ENCODE measurements at places on chromosomes 7 and 10.

- no peak for DNase-seq
Observed at GRCh38 chr10:6114805-6115341, 26.0 kb downstream of the RBM17 start.

GRCh38 chr7:138753150-138753518 lies 44.7 kb upstream of the TMEM213 start:
- DNase-seq = no peak

- no peak for DNase-seq
Observed at GRCh38 chr7:27245798-27246691, 3.4 kb downstream of the EVX1 start.

GRCh38 chr7:71424166-71425035 lies 292.5 kb downstream of the GALNT17 start:
- no peak for DNase-seq

DNA sequence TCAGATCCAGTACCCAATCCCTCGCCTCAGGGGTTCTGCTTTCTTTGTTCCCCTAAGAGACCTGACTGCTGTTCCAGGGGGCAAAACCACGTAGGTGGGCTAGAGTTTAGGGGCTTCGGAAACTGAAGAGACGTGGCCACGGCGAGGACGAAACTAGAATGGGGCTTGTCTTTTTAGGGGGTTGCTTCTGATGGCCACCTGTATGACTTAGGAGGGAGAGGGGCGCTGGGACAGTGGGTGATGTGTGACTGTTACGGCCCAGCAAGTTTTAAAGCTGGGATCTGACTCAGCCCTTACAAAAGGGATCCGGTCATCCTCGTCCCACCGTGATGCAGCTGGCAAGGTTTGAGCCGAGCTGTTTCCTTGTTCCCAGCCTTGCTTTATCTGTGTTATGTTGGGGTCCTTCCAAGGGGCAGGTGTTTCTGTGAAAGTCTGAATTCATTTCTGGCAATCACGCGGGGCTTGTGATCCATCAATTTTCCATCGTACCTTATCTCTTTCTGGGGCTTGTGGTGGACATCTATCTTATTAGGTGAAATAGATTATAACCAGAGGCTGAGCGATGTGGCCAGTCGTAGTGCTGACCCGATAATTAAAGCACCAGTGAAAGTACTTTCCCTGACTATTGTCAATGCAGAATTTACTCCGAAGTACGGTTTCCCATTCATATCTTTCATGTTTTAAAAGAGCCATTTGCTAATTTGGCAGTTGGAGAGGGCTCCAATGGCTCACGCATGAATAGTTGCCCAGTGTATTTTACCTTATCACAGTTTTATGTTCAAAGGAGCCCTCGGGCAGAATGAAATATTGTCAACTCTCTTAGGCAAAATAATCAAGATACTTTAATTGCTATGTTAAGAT lies 830 bp downstream of the MET start:
- no peak for DNase-seq

GRCh38 chr7:11539853-11540252 lies 292.1 kb downstream of the THSD7A start:
- no peak for DNase-seq

DNA sequence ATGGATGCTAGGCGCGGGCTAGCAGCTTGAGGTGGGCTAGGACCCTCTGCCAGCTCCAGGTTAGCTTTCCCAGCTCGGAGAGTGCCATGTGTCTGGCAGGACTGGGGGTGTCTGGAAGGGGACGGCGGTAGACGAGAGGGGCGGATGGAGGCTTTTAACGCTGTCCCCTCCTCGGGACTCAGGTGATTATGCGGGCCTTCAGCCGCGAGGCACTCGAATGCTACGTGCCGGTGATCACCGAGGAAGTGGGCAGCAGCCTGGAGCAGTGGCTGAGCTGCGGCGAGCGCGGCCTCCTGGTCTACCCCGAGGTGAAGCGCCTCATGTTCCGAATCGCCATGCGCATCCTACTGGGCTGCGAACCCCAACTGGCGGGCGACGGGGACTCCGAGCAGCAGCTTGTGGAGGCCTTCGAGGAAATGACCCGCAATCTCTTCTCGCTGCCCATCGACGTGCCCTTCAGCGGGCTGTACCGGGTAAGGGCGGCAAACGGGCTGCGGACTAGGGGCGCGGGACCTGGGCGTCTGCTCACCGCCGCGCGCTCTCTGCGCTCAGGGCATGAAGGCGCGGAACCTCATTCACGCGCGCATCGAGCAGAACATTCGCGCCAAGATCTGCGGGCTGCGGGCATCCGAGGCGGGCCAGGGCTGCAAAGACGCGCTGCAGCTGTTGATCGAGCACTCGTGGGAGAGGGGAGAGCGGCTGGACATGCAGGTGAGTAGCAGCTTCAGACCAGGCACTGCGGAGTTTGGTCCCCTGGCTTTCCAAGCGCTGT lies 1.1 kb downstream of the CYP26A1 start:
- no peak for DNase-seq

- no peak for DNase-seq
Observed at GRCh38 chr10:122468926-122469781, 7.8 kb downstream of the HTRA1 start.

DNA sequence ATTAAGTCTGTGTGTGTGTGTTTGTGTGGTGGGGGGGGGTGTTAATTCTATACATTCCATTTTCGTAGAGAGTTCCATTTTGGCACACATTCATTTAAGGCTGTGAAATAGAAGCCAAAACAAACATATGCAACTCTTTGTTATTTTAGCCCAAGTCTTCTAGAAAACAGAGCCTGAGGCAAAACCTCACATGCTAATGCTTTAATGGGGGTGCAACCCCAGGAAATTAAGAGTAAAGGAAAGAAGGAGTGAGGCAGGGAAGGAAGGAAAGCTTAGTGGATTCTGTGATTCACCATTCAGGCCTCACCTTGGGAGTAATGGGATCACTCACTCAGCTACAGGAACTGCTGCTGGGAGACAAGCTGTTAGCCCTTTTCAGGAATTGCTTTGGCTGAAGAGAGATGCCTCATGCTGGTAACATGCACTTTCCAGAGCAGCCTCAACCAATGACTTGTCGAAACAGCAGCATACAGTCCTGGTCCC lies 73.0 kb upstream of the CTTNBP2 start:
- DNase-seq = no peak

- no peak for DNase-seq
Observed at GRCh38 chr7:96654630-96655188, 54.9 kb downstream of the SEM1 start.

- no peak for DNase-seq
Observed at GRCh38 chr7:19463581-19463980, 245.3 kb downstream of the POLR1F start.

DNA sequence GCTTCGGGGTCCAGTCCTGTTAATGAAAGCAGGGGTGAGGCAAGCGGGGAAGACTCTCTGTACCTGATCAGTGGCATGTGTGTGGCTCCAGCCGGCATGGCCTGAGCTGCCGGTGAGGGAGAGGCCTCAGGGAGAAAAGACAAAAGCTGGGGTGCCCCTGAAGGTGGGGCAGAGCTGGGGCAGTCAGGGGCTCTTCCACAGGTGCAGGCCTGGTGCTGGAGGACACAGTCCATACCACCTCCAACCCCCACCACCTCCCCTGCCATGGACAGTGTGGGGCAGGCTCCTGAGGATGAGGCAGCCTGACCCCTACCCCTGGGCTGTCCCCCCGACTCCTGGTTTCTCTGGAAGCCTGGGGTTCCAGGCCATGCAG lies 129.5 kb downstream of the LHPP start:
- DNase-seq = no peak

DNA sequence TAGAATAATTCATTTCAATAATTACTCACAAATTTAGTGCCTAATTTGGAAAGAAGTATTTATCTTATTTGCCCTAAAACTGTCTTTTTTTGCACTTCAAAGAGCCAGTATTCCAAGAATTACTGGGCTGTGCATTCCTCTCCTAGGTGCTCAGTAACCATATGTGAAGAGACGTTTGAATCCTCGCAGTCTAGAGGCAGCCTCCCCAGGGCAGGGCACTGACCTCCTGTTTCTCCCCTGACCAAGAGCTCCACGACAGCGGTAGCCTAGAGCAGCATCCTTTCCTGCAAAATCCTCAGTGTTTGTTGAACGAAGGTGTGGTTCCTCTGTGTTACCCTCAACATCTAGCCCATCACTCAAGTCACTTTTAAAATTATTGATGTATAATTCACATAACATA lies 113.1 kb downstream of the EEPD1 start:
- DNase-seq = no peak

DNA sequence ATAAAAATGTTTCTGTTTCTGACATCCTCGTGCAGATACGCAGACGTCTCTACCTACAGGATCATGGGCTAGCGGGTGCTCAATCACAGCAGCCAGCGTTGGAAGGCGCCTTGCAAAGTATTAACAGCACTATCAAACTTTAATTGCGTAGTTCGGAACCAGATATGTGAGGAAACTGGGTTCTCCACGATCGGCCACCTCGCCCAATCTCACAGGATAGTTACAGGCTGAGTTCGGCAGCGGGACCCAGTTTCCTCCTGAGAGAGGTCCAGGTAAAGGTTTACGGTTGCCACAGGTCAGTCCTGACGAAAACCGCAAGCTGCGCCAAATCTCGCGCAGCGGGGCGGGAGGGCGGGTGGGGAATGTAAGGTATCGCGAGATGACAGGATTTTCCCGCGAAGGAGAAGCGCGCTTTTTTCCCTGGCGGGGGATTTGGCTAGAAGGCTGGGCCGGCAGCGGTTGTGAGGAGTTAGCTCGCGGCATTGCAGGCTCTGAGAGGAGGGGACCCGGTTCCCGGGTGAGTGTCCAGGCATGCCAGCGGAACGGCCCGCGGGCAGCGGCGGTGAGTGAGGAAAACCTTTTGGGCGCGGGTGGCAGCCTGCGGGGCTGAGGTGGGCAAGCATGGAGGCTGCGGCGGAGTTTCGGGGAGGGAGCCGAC lies at the start of gene HELLS:
Gene HELLS, plus strand, starts transcription at position 398 of the 658 bp plus-strand sequence. Its CDS starts 134 bp downstream, at position 532.
- DNase-seq = peak; percentile 33

GRCh38 chr10:42488416-42488815 lies 150.0 kb downstream of the ZNF33B start:
- DNase-seq = no peak

- DNase-seq = no peak
Observed at GRCh38 chr7:139648941-139649425, 125.5 kb downstream of the CLEC2L start.

- no peak for DNase-seq
Observed at GRCh38 chr7:157271991-157272324, 64.8 kb upstream of the DNAJB6 start.

DNA sequence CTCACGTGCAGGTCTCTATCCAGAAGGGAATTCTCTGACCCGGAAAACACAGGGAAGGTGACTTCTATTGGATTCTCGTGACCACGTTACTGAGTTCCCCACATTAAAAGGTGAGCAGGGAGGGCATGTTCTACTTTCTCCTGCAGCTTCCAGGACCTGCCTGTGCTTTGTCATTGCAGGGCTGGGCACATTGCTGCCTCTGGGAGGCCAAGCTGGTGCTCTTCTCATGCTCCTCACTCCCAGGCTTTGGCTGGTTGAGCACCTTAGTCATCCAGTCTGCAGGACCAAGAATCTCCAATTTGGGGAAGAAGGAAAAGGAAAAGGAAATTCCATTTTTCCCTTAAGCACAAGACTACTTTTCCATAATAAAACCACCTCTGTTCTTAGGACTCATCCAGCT lies 86.5 kb upstream of the TMEM72 start:
- DNase-seq = no peak

- no peak for DNase-seq
Observed at GRCh38 chr7:129835569-129835968, 117.2 kb downstream of the UBE2H start.

DNA sequence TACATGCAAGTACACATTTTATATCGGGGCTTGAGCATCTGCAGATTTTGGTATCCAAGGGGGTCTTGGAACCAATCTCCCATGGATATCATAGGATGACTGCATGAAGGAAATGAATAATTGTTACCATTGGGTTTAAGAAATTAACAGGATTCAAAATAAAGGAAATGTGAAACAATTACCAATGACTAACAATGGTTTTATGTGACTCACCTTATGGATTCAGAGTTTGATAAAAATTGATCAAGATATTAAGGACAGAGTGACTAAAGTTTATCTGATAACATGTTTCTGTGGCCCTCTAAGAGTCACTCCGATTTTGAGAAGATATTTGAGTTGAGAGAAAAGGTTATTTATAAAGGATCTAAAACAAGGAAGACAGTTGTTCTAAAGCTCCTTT lies 93.0 kb upstream of the ODAD2 start:
- DNase-seq = no peak

GRCh38 chr10:122078326-122078725 lies 89.4 kb downstream of the TACC2 start:
- no peak for DNase-seq

DNA sequence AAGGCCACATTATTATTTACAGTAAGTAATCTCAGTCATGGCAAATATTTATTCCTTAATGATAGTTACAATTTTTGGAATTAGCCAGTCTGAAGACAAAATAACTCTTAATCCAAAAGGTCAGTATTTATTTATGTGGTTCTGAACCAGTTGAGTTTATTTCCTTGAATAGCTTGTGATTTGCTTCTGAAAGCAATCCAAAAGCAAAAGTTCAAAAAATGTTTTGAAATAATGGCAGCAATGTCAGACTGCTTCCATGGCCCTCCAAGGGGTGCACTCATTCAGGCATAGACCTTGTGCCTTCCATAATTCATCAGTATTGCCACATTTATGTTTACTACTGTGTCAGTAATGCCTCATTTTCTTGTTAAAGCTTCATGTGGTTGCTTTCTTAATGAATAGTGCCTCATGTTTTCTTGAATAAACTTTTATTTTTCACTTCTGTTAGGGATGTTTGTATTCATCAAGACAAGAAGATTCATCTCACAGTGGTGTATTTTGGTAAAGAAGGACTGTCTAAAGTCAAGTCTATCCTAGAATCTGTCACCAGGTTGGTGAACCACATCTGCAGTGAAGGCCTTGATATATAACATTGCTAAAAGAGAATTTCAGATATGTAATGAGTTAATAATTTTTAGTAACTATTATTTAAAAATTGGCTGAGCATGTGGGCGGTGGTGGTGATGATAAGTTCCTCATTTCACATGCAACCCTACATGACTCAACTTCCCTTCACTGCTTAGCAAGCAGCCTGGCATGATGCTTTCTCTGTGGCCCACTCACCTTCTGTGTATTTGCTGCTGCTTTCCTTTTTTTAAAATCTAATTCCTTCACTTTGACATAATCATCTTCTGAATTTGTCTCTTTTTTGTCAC lies 22.0 kb downstream of the CSGALNACT2 start:
- peak; percentile 13 for DNase-seq

GRCh38 chr10:130559547-130559880 lies 423.3 kb downstream of the GLRX3 start:
- no peak for DNase-seq

- no peak for DNase-seq
Observed at GRCh38 chr7:147818317-147818716, 772.2 kb upstream of the C7orf33 start.

DNA sequence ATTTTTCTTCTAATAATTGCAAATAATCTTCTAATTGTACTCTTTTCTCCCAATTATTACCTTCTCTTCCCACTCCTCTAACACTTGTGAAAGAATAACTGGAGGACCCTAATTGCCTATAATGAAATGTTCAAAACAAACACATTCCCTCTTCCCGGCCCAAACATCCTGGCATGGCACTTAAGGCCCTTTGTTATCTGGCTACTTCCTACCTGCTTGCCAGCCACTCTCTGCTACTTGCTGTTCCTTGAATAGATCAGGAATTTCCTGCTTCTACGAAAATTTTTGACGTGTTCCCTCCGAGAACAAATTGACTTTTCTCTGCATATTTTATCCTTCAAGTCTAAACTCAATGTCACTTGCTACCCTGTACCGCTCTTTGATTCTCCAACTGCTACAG lies 56.1 kb upstream of the NOBOX start:
- DNase-seq = no peak

GRCh38 chr10:78894841-78895195 lies 173.9 kb upstream of the ZMIZ1 start:
- no peak for DNase-seq
